Chondrocyte (in vitro differentiated cells): ENCODE measurements at places on chromosomes 12 and 14.

DNA sequence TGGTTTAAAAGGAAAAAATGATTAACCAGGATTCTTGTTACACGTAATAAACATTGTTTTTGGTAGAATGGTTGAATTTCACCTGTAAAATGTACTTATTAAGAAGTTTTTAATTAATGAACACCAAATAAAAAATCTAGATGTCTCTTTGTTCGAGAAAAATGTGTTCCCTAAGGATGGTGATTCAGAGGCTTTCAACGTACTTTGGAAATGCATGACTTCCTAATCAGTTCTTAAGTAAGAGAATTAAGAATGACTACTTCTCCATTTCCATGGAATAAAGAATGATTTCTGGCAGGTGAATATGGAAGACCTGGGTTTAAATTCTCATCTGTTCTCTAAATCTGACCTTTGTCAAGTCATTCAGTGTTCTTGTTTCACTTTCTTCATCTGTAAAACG is 428.6 kb downstream of the KCNH5 start:
- DNase-seq = no peak

DNA sequence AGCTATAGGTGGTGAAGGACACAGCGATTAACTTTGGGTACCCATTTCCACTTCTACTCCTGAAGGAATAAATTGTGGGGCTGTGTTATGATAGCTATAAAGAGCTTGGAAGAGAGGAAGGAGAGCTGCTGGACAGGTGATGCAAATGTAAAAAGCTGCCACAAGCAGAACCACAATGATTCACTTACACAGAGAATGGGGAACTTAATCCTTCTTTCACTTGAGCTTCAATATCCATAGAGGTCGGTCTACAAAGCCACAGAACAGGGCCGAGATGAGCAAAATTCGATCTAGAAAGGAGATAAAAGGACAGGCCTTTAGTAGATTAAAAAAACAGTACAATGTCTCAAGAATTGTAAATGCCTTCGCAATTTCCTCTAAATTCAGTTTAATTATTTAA is 831.1 kb downstream of the LRFN5 start:
- no peak for DNase-seq

DNA sequence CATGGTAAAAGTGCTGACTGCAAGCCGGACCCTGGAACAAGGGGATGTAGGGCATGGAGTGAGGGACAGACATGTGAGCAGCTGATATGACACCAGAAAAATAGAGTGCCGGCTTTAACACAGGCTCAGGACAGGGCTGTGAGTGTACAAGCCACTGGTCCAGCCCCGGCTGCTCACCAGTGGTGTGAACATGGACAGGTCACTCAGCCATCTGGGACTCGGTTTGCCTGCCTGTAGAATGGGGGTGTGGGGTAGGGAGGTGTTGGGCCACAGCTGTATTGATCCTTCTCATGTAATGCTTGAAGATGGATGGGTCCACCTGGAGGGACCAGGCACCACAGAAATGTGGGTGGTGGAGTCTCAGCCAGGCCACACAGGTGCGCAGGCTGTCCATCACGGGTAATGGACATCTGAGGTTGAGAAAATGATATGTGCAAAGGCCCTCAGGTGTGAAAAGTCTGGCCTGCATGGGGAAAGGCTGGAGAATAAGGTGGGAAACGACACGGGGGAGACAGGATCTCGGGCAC is 10.6 kb upstream of the KRT74 start:
- peak; percentile 54 for DNase-seq

DNA sequence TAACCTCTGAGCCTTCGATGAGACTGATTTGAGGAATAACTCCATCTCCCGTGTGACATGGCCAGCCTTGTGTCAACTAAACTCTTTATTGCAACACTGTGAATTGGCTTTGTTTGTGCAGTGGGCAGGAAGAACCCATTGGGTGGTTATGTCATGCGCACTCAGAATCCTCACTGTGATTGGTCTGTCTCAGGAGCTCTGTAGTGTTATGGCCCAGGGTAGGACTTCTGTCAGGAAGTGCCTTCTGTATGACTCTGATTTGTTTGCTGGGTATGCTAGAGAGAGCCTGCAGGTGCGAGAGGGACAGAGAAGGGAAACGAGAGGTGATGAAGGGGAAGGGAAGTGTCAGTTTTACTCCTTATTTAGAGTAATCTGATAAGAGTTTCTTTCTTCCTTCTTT is 71.5 kb upstream of the DCD start:
- DNase-seq = no peak

DNA sequence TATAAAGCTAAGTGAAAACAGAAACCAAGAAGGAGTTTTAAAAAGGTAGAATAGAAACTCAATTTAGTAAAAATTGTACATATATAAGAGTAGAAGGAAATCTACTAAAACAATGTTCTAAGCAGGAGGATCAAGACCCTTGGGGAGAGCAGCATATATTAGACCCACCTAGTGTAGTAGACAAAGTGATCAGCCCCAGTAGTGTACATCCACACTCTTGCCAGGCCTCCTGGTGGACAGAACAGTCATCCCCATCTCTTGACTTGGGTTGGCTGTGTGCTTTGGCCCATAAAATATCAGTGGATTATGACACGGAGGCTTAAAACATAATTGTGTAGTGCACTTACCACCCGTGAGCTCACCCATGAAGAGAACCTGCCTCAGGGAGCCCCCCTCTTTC is 10.9 kb upstream of the OTUB2 start:
- DNase-seq = no peak

DNA sequence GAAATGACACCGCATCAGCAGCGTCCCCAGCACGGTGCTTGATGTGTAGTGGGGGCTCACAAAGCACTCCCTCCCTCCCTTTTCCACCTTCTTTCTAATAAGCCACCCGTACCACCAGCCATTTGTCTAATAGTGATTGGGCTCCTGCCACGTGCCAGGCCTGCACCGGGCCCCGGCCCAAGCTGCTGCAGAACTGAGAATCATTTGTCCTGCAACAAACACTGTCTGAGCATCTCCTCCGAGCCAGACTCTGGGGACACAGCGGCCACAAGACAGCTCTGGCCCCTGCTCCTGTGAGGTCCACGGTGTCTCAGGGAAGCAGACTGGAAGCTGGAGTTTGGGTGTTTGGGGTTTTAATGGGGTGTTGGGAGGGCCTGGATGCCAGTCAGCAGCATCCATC is 43.9 kb downstream of the MVK start:
- no peak for DNase-seq

DNA sequence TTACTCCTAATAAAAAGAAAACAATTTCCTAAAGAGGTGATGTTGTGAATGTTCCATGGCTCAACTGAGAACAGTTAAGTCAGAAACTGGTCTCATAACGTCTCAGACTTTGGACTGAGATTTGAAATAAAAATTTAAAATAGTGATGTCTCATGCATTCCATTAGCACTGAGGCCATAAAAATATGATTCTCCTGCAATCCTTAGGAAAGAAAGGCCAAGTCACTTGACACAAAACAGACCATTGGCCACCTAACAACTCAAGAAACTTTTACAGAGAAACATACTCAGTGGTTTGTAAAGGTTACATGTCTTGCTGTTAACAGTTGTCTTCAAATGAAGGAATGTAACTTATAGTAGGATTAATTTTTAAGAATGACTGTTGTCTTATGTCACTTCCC is 58.1 kb downstream of the STAB2 start:
- DNase-seq = no peak

- no peak for DNase-seq
Measured at GRCh38 chr14:51869411-51870100, 9.1 kb downstream of the GNG2 start.
